ENCODE measurements at places on chromosomes 4 and X.

DNA sequence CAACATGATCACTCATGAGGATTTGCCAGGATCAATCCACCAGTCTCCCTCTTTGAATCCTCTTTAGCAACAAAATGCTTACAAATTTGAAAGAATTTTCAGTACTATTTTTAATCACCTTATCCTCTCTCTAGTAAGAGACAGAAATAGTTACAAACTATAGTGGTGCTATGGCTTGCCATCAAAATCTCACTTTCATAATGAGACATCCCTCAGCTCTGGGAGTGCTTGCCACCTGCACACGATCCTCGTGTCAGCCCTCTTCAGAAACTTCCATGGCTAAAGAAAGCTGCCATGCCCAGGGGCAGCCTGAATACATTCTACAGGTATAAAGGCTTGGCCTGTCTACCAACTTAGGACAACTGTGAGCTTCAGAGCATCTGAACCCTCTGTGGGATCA, 5.1 kb upstream of the DHX15 start:
- DNase-seq = no peak

- no peak for DNase-seq
These were observed 133.4 kb downstream of the AREG start for GRCh38 chr4:74578329-74578728.

GRCh38 chr4:30962939-30963338, 242.8 kb downstream of the PCDH7 start:
- DNase-seq = no peak

DNA sequence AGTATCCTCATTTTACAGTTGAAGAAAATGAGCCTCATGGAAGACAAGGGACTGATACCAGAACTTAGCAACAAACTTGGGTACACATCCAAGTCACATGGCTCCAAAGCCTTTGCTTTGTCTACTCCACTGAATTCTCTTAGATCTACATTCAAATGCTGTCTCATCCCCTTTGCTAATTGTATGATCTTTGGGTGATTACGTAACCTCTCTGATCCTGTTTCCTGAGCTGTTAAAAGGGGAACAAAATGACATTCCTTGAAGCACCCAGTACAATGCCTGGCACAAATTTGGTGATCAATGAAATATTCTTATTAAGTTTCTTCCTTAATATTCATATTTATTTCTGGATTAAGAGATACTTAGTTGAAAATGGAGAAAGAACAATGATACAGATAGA, 5.9 kb upstream of the HPGD start:
- DNase-seq = no peak

- no peak for DNase-seq
These were observed 278.5 kb upstream of the EMCN start for GRCh38 chr4:100796332-100796731.

All from hematopoietic multipotent progenitor cell treated with erythropoietin and hydrocortisone succinate and interleukin-3 and kit ligand, for 8 days (in vitro differentiated cells).